ENCODE measurements at places on chromosomes 13 and 19.

GRCh38 chr19:16134510-16134909 lies 9.0 kb upstream of the HSH2D start:
- no peak for DNase-seq

- DNase-seq, result no peak
These were observed 1291.0 kb upstream of the SLC10A2 start for GRCh38 chr13:104357174-104357573.

DNA sequence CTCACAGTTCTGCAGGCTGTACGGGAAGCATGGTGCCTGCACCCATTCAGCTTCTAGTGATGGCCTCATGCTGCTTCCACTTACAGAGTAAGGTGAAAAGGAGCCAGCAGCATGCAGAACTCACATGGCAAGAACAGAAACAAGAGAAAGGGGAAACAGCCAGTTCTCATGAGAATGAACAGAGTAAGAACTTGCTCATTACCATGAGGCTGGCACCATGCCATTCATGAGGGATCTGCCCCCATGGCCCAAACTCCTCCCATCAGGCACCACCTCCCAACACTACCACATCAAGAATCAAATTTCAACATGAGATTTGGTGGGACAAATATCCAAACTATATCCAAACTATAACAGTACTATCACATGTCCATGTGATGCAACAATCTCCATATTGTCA lies 72.1 kb downstream of the KATNAL1 start:
- DNase-seq, result no peak

DNA sequence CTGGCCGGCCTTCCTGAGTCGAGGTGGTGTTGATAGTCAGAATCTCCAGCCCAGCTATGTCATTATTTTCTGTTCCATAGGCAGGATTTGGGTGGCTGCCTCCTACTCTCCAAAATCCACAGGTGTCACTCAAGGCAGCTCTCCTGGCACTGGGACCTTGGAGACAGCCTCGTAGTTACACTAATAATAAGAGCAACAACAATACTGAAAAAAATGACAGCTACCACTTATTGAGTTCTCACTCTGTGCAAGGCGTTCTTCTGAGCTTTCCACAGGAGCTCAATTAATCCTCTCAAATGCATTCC lies 12.2 kb upstream of the KLK12 start:
- DNase-seq, result no peak

- DNase-seq, result no peak
These were observed 10.0 kb downstream of the ZNF383 start for GRCh38 chr19:37227996-37228395.

DNA sequence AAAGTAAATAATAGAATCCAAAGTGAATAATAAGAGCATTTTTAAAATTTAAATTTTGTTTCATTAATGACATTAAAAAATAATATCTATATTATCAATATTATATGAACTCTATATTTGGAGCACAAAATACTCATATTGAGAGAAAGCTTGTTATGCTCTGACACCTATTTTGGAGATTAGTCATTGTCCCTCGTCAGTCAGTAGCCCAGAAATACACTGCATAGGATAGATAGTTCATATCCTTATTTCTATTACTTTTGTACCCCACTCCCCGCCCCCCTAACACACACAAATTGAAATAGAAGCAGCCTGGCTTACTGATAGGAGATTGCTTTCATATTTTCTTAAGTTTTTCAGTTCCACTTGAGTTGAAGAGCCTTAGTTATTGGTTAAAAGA lies 652.8 kb downstream of the PCDH9 start:
- no peak for DNase-seq

DNA sequence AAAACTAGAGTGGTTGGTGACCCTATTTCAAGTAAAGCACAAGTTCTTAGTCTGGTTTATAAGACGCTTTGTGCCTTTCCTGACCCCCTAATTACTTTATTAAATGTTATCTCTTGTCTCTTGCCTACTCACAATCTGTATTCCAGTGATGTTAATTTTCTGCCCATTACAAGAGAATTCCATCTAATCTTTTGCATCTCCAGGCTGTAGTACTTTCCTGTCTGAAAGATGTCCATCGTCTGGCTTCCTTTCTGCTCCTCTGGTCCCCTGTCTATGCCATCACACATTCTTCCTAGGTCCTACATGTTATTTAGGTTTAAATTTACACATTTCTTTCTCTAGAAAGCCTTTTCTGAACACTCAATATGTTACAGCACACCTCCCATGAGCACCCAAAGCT lies 25.9 kb upstream of the OXGR1 start:
- no peak for DNase-seq

DNA sequence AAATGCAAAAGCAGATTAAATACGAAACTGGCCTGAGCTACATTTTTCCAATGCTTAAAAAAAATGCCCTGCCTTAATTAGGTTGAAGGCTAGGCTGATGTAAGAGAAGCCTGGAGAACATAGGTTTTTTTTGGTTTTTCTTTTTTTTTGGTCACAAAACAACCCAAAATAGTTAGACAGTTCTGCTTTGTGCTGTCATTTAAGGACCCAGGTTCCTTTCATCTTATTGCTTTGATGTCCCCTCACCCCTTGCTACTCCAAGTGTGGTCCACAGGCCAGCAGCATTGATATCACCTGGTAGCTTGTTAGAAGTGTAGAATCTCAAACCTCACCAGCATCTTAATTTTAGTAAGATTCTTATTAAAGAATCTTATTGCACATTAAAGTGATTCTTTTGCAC lies 14.4 kb downstream of the TDRD3 start:
- DNase-seq, result no peak

DNA sequence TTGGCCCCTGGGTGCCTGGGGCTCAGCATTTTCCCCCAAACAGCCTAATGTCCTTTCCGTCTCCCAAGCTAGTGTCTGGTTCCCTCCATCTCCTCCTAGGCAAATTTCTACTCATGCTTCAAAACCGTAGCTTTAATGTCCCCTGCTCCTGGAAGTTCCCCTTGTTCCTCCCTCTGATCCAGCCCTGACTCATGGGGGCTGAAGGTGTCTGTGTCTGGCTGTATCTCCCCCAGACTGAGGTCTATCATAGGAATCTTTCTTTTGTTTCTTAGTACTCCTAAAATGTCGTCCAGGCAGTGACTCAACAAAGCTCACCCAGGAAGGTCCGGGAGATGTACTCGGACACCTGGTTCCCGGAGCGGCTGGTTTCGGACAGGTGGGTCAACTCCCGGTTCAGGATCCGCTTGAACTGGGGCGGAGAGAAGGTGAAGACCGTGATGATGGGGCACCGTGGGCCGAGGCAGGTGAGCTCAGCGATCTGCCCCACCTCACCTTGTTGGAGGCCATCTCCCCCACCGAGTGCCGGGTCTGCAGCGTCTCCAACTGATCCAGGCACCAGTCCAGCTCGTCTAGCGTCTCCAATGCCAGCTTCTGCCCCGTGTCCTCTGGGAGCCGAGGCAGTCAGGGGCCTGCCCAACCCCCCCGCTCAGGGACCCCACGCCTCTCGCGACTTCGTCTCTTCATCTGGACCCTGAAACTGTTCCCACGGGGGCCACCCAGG lies 6.2 kb downstream of the PDE4C start:
- no peak for DNase-seq

DNA sequence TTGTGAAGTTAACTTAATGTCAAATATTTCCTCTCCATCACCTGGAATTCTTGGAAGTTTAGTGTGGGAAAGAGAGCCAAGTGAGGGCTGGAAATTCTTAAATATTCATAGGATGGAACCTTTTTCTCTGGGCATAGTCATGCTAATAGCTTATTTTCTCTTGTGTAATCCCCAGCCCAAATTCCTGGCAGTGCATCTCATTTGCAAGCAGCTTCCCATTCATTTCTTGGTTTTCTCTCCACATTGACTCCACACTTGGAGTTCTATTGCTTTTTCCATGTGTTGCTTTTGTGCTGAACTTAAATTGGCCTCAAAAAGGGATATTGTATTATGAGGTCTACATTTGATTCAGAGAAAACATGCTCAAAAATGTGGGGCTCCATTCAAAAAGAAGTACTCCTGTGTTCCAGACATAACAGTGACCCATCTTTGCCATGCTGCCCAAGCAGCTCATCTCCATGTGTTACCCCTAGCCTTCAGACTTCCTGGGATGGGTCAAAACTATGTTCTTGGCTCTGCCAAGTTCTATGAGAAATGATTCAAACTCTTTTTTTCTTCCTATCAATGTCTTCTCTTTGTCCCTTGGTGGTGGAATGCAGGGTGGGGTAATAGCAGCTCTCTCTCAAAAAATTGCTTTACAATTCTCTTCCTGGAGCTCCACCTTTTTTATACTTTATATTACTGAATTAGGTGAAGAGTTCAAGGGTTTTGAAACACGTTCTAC lies 2471.5 kb downstream of the PCDH9 start:
- no peak for DNase-seq

DNA sequence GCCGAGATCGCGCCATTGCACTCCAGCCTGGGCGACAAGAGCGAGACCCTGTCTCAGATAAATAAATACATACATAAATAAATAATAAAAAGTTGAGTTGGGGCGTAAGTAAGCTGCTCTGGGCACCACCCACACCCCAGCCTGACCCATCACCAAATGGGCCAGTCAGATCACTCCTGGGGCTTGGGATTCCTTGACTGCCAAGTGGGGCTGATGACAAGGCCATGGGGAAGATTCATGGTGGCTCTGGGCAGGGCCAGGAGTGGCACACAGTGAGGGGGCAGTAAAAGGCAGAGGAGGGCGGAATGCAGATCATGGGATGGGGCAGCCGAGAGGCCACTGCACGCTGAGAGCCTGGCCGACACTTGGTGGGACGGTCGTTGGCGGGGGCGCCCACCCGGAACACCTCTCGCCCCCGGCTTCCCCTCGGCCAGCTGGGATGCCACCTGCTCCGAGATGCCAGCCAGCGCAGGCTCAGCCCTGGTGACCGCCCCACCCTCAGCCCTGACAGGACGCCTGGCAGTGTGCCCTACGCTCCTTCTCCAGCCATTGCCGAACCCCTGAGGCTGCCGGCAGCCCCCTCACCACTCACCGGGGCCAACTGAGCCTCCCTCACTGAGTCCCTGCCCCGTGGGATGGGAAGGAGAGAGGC lies 10.9 kb downstream of the ZNF653 start:
- no peak for DNase-seq

- DNase-seq, result no peak
These were observed 5.2 kb downstream of the DDX49 start for GRCh38 chr19:18924684-18925213.

DNA sequence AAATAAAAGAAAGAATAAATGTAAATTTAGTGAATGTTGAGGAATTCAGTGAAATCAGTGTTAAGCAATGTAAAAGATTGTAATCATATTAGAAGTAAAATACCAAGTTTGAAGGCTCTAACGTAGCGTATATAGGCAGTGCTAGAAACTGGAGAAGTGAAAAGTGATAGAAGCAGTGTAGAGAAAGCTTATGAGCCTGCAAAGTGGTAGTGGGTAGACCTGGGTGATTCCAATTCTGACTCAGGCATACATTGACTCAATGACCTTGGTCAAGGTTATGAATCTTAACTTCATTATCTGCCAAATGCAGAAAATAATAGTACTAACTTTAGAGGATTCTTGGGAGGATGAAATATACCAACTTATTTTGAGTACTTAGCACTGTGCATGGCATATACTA lies 4.1 kb downstream of the SLC10A2 start:
- no peak for DNase-seq

- DNase-seq, result no peak
These were observed 87.3 kb downstream of the STK24 start for GRCh38 chr13:98489446-98490194.

- DNase-seq, result no peak
These were observed at the start of gene MISP3 for GRCh38 chr19:14072535-14073260. MISP3 (plus strand) TSS chr19:14072786; CDS start chr19:14073310, 524 bp downstream.

- DNase-seq, result no peak
These were observed 116.0 kb upstream of the MAB21L1 start for GRCh38 chr13:35592457-35592856.

- DNase-seq, result no peak
These were observed 15.9 kb upstream of the KCTD15 start for GRCh38 chr19:33780746-33781145.

- DNase-seq, result no peak
These were observed 2.9 kb downstream of the MFSD12 start for GRCh38 chr19:3554254-3555083.

GRCh38 chr19:43778651-43779050 lies 2.1 kb downstream of the KCNN4 start:
- DNase-seq, result no peak

DNA sequence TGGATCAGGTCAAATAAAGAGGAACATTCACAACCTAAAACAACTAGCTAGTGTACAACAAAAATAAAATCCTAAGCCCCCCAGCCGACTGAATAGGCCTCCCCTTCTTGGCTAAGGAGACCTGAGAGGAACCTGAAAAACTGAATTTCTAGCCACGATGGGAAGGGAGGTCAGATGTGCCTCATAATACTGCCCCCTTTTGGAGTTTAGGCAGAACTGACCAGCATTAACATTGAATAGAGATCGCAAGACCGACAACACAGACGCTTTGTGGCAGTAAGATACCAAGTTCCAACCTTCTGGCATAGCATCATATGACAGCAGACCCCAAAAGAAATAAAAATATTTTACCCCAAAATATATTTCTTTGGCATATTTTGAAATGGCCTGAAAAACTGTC lies 15.9 kb downstream of the CBY2 start:
- DNase-seq, result no peak

DNA sequence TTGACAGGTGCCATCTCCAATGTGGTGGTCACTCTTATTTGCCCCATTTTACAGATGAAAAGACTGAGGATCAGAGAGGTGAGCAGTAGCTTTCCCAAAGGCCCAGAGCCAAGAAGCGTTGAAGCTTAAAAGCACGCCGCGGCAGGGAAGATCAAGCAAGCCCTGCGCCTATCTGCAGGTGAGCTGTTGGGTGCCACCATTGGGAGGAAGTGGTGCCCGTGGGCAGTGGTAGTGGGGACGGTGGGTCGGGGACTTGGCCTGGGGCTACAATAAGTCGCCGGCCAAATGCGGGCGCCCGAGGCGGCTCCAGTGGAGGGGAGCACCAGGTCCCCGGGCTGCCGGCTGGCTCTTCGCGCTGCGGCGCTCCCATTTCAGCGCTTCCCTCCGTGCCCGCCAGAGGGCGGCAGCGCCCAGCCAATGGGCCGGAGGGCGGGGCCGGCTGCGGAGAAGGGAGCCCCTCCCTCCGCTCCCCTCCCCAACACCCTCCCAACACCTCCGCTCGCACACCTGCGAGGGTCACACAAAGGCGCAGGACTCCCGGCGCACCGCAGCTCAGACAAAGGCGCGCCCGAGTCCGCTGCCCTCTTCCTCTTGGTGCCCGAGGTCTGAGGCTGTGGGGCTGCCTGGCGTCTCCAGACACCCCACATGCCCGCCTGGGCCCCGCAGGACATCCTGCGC lies 744 bp upstream of the POU2F2 start:
- DNase-seq, result no peak
